ENCODE measurements at places on chromosomes 5 and 9.

DNA sequence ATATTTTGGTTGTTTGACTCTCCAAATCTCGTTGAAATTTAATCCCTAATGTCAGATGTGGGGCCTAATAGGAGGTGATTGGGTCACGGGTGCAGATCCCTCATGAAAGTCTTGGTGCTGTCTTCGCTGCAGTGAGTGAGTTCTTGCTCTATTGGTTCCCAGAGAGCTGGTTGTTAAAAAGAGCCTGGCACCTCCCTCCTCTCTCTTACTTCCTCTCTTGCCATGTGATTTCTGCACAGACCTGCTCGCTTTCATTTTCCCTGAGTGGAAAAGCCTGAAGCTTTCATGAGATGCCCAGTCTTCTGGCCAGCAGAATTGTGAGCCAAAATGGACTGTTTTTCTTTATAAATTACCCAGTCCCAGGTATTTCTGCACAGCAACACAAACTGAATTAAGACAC lies 221.6 kb downstream of the MAT2B start:
- no peak for DNase-seq

DNA sequence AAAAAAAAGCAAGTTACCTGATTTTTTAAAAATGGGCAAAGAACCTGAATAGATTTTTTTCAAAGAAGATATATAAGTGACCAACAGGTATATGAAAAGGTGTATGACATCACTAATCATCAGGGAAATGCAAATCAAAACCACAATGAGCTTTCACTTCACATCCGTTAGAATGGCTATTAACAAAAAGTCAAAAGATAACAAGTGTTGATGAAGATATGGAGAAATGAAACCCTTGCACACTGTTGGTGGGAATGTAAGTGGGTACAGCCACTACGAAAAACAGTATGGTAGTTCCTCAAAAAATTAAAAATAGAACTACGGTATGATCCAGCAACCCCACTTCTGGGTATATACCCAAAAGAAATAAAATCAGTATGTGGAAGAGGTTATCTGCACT lies 134.8 kb downstream of the UGCG start:
- no peak for DNase-seq

DNA sequence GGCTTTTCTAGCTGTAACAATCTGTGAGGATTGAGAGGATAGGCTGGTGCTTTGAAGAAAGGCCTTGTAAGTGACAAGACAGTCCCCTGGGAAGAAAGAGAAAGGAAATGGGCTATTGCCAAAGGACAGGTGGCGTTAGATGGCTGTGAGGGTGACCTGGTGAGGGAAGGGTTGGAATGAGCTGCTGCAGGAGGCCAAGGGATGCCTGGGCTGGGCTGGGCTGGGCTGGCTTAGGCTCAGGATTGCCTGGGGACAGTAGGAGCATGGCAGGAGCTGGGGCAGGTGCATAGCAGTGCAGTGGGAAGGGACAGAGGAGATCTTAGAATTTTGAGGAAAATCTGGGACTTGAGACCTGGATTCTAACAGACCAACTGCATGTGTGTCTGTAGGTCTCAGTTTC lies 9.7 kb upstream of the MYOZ3 start:
- DNase-seq, result no peak

GRCh38 chr5:93967923-93968322 lies 226.5 kb upstream of the POU5F2 start:
- no peak for DNase-seq

DNA sequence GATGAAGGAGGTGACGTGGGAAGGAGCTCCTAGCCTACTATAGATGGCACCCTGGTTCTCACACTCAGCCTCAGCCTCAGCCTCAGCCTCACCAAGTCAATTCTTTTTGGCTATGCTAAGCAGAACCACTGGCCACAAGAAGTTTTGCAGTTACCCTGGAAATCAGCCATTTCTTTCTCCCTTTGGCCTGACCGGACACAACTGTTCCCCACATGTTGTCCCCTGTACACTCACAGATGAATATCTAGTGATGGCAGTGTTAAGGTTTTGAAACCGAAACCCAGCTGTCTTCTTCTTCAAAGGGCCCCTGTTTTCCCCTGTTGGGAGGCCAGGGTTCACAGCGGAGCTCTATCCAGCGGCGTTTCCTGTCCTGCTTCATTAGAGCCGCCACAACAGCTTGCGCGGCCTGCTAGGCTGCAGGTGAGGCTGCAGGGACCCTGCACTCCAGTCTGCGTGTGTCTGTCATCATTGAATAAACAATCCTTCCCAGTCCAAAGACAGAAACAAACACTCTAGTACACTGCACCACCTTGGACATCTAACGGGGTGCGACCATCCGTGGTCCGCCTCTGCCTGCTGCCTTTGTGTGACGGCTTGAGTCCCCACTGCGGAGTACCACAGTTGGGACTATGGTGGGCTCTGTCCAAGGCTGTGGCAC lies 250.5 kb downstream of the DENND1A start:
- no peak for DNase-seq

- no peak for DNase-seq
These were observed 324.6 kb downstream of the MLLT3 start for GRCh38 chr9:20297646-20298084.

GRCh38 chr5:43634621-43635020 lies 31.6 kb downstream of the NNT start:
- no peak for DNase-seq

DNA sequence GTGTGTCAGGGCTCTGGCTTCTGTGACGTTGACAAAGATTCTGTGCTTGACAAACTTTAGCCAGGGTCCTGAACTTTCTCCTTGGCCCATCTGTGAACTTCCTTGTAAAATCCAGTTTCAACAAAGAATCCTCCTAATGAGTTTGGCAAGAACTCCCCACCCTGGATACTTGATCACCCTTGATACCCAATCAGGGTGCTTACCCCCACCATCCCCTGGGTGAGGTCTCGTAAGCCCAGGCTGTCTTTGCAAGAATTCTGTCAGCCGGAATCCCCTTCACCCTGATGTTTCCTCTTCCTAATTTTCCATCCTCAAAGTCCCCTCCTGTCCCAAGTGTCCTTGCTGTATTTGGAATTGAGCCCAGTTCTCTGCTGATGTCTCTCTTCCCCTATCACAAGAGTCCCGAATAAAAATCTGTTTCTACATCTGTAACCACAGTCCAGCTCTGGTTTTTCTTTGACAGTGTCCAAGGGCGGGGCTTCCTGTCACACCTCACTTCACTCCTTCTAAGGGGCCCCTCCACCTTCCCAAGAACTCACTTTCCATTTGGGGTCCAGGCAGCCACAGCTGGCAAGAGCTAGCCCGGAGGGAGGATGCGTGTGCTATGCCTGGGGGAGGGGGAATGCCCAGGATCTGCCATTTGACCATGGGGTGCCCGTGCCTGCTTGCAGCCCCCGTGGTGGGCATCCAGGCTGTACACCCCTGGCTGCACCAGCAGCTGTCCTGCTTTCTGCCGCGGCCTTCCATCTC lies 2.7 kb upstream of the CARD19 start:
- no peak for DNase-seq

DNA sequence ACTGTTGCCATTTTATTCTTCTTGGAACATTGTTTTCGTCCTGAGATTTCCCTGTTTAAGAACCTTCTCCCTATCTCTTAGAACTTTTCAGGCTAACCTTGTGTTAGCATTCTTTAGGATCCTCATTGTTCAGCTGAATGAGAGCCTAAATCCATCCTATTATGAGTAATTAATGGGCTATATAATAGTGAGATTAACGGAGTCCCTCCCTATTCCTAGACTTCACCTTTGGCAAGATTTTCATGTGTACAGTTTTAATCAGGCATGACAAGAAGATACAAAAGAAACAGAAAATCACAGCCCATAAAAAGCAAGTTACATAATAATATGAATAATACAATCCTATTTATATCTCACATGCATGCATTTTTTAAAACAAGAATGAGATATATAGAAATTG lies 9.1 kb upstream of the MSMP start:
- DNase-seq, result no peak

DNA sequence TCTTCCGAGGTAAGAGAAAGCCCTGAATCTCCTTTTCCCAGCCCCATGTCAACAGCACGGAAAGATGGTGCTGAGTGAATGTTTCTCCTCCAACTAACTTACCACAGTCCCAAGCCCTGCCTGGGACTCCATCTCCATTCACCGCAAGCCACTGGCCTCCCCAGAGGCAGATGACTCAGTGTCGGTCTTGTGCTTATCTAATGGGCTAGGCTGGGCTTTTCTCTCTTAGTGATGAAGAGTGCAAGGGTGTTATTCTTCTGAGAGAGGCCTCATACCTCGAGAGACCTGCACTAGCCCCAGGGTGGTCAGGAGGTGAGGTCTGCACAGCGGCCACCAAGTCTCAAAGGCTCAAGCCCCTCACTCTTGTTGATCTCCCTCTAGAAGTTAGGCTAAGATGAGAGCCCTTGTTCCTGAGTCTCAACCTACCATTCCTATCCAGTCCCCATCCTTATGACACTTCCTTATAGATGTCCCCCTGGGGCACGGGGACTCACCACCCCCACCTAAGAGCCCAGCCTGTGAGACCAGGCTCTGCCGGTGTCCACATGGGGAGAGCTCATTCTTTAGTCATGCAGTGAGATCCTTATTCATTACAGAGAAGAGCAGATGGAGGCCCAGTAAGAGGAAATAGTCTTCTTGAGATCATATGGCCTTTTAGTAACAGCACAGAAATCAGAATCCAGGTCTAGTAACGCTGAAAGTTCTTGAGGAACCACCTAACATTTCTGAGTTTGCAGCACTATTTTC lies 127.0 kb downstream of the SAXO1 start:
- no peak for DNase-seq

DNA sequence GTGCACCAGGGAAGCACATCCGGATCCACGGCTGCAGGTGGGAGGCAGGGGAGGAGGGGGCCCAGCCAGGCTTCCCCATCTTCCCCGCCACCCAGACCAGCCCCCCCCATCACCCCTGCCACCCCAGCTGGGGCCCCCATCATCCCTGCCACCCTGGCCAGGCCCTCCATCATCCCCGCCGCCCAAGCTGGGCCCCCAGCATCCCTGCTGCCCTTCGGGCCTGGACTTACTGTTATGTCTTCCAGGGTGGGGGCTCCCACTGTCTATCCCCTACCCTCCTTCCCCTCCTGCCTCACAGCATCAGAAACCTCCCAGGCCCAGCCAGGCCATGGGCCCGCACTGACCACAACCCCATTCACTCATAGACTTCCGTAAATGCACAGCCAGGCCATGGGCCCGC lies 27.5 kb downstream of the SLC6A18 start:
- DNase-seq, result no peak

DNA sequence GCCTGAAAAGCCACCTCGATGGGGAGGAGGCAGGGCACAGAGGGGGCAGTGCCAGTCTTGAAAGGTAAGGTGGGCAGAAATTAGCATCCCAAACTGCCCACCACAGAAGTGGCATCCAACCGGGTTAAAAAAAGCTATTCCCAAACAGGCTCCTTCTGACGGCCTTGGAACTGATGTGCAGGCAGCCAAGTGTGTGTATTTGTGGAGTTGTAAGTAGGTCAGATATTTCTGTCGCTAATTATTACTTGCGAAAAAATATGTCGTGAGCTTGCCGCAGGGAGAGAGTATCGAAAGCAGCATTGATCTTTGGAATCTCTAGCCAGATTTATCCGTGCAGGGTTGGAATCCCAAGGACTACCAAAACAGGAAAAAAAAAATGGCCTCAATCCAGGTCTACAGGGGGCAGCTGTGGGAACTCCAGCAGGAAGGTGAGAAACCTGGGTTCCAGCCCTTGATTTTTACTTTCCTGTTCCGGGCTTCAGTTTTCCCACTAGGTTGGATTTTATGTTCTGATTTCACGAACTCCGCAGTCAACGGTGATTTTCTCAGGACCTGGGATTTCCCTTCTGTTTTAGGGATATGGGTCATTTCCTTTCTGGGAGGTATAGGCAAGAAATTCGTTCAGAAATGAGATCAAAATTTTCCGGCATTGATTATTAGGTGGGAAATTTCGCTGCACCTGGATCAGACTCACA lies 200.8 kb downstream of the RGS3 start:
- DNase-seq, result no peak

- no peak for DNase-seq
These were observed 145.2 kb downstream of the SLC25A46 start for GRCh38 chr5:110884005-110884404.

DNA sequence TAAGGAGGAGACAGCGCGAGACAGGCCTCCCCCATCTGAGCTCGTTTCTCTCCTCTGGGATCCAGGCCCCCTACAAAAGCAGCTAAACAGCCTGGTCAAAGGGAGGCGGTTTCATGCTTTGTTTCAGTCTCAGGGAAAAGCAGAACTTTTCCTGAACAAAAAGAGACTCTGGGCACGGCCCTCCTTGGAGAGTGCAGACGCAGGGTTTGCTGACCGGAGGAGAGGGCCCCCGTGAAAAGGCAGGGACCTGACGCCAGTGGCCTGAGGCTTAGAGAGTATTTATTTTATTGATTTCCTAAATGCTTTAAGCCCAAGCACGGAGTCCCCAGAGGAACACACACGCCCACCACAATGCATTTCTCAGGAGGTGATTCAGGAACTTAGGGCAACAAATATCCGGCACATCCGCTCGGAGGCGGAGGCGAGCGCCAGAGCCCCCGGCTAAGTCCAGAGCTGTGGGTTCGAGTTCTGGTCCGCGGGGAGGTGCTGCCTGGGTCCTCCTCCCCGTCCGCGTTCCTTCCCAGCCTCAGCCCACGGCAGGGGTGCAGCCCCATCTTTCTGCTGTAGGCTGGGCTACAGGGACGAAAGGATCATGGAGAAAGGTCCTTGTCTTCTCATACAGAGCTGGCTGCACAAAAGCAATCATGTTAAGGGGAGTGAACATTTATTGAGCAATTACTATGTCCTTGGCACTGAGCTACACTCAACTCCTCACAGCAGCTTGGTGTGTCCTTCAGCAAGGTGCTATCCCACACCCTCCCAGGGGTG lies 40.0 kb downstream of the PTGES start:
- DNase-seq, result no peak

GRCh38 chr5:9376363-9377117 lies 169.3 kb downstream of the SEMA5A start:
- DNase-seq, result no peak

DNA sequence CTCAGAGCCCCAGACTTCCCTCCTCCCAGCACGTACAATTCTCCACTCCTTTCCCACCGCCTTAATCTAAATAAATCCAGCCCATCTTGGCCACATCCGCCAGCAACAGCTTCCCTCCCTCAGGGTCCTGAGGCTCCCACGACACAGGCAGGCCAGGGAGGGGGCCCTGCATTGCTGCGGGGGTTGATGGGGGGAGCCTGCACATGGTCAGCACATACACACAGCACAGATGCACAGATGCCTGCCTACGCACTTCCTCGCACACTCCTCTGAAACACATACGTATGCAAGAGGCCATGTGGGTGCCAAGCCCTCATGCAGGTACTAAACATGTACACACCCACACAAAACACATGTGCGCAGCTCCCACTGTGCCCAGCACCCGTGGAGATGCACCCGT lies 14.8 kb downstream of the PDGFRB start:
- DNase-seq, result no peak

Data from activated T-helper 2 cell treated with anti-CD3 and anti-CD28 coated beads, Interferon-gamma antibody, Interleukin-2, Interleukin-4, amounts not matched to agents 10 μg/mL and 5 μg/mL and 100 μg/mL, durations not matched to agents 14 hours and 24 hours and 36 hours (primary cell).